Right atrium auricular region (tissue), 2 donors: ENCODE measurements at places on chromosomes 13 and 19. TPM values are rescaled to one million over a fixed set of nuclear protein-coding genes. Genes with fewer than 3 reads are reported as not detected.

The EXOC3L2 gene
- 3.0 TPM for total RNA-seq

The GTF2F1 gene
- 23.7 TPM for total RNA-seq

The KRTDAP gene
- total RNA-seq: not detected

The CAPN12 gene
- 0.74 TPM for total RNA-seq

The CDX2 gene
- not detected for total RNA-seq

The FGF14 gene
- total RNA-seq: 1.7 TPM

The TUBA3C gene
- not detected for total RNA-seq

The CGB1 gene
- total RNA-seq: not detected

The KLK12 gene
- total RNA-seq: not detected

The FREM2 gene
- total RNA-seq: 0.20 TPM

The ZNF787 gene
- total RNA-seq: 11.8 TPM

The SLC27A5 gene
- 2.9 TPM for total RNA-seq

The BSG gene
- 1,569 TPM for total RNA-seq

The SMIM44 gene
- total RNA-seq: not detected

The OR7C1 gene
- total RNA-seq: not detected

- peak; percentile 62 for DNase-seq
Observed at GRCh38 chr19:459724-460511, 915 bp downstream of the SHC2 start.

- DNase-seq: no peak
Observed at GRCh38 chr19:39139305-39139874, 13.8 kb downstream of the PAK4 start.

DNA sequence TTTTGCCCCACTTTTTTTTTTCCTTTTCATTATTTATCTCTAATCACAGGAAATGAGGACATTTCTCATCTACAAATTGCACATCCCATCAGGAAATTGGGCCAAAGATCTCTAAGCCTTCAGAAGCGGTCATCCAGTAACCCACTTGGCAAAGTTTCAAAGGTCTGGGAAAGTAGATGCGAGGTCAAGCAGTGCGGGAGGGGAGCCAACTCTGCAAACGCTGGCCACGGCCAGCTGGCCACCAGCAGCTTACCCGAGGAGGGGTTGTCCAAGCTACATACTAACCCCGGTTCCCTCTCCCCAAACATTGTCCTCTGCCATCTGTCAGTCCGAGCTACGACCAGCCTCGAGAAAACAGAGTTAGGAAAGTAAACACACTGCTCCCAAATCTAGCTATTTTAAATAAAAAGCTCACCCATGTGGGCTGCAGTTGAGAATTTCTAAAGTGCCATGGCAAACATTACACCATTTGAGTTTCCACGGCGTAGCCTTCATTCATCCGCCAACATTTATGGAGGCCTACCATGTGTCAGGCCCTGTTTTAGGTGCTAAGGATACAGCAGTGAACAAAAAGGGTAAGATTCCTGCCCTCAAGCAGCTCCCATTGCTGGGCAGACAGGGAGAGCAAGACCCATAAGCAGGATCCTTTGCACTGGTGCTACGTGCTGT lies 11.5 kb downstream of the FFAR2 start:
- no peak for DNase-seq

DNA sequence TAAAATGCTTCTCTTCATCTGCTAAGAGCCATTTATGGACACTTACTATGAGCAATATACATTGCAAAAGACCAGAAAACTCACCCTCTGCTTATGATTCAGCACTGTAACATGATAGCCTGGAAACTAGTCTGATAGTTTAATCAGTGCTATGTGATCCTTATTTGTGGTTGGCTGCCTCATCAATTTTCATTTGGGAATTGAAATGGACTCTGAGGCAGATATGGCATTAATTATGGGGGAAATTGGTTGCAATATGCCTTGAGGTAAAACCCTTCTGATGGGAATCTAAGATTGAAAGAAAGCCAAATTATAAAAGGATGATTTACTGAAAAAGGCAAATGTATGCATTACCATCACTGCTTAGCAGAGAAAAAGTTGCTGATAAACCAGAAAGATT lies 33.5 kb downstream of the FAM216B start:
- DNase-seq: no peak

- no peak for DNase-seq
Observed at GRCh38 chr13:41496420-41497234, 39.3 kb downstream of the RGCC start.

DNA sequence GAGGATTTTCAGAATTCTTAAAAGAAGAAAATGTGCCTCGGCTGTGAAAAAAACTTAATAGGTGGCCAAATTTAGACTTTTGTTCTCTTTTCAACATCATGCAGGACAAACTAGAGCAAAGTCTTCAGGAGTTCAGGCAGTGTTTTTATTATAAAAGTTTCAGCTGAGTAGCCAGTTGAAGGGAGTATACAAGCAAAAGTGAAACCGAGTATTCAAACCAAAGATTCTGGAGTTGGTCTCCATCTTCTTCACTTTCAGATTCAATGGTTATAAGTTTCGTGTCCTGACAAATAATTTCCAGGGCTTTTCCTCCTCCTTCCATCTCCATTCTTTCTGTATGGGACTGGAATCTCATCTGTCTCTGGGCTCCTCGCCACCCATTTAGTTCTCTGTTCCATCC lies 379.7 kb downstream of the GPC5 start:
- no peak for DNase-seq

GRCh38 chr19:3188627-3189596 lies 3.2 kb downstream of the NCLN start:
- no peak for DNase-seq

GRCh38 chr13:74442751-74443150 lies 308.5 kb upstream of the KLF12 start:
- no peak for DNase-seq

GRCh38 chr13:113452942-113453901 lies at the start of gene ADPRHL1:
Gene ADPRHL1, minus strand, starts transcription at chr13:113453488. Its CDS starts 51 bp downstream, at chr13:113453437.
- DNase-seq: peak; percentile 74

- no peak for DNase-seq
Observed at GRCh38 chr13:109713681-109714080, 72.7 kb downstream of the IRS2 start.

DNA sequence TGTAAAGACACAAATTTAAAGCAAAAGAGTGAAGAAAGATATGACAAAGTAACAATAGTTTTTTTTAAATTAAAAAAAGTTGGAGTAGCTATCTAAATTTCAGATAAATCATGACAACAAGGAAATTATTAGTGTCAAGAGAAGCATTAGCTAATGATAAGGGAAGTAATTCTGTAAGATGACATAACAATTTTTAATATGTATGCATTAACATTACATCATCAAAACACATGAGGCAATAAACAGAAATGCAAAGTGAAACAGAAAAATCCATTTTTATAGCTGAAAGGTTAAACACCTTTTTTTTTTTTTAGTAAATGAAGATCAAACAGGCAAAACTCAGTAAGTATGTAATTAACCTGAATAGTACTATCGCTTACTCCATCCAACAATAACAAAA lies 804.9 kb upstream of the PRR20A start:
- no peak for DNase-seq

GRCh38 chr13:27495551-27495950 lies 45.2 kb upstream of the MTIF3 start:
- no peak for DNase-seq

DNA sequence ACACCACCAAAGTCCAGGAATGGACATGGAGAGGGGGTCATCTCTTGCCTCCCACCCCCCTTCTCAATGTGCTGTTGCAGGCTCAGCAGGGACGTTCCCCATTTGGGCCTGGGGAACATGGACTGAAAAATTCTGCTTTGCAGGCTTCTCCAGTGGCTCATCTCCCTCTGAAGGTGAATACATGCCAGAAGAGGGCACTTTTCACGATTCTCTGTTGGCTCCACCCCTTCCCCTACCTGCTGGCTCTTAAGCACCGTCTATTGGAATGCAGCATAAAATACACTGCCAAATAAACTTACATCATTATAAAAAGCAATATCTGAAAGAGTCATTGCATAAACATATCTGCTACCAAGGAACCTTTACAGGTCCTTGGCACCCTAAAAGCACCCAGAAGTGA lies 35.7 kb downstream of the NHLRC3 start:
- DNase-seq: no peak

DNA sequence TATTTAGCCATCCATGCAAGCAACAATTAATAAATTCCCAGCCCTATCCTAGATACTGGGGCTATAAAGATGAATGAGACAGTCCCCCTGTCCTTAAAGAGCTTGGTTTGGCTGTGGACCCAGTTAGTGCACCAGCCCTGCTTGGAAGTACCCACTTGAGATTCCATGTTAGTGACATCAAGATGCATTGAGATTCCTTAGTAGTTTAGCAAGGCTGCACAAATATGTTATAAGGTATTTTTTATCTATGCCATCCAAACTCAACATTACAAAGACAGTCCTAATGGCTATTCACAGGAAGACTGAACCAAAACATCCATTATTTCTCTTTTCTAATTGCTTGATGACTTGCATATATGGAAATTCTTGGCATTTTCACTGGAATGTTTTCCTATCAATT lies 48.8 kb upstream of the RAP2A start:
- no peak for DNase-seq

DNA sequence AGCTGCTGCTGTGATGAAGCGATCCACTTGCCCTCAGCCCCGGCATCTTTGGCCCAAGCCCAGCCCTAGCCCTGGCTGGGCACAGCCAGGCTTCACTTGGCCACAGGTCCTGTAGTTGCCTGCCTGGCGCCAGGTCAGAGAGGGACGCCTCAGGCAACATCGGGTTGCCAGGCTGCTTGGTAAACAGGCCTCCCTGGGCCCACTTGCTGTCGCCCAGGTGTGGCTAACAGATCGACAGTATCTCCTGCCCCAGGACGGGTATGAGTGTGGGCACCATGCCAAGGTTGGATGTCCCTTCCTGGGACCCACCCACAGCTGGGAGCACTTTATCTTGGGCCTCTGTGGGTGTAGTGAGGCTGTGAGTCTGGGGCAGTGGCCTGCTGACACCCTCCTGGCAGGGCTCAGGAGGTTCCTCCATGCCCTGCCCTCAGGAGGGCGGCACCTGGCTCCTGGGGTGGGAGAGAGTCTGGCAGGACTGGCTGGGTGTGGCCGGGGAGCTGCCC lies 27.8 kb downstream of the CARM1 start:
- no peak for DNase-seq

- DNase-seq: no peak
Observed at GRCh38 chr19:10829967-10830366, 6.0 kb downstream of the TMED1 start.

- peak; percentile 62 for DNase-seq
Observed at GRCh38 chr13:57631596-57632275, at the start of gene PCDH17. Gene PCDH17, plus strand, starts transcription at chr13:57631744. Its CDS starts 803 bp downstream, at chr13:57632547.

- no peak for DNase-seq
Observed at GRCh38 chr13:24251525-24251924, 57.9 kb upstream of the C1QTNF9 start.

DNA sequence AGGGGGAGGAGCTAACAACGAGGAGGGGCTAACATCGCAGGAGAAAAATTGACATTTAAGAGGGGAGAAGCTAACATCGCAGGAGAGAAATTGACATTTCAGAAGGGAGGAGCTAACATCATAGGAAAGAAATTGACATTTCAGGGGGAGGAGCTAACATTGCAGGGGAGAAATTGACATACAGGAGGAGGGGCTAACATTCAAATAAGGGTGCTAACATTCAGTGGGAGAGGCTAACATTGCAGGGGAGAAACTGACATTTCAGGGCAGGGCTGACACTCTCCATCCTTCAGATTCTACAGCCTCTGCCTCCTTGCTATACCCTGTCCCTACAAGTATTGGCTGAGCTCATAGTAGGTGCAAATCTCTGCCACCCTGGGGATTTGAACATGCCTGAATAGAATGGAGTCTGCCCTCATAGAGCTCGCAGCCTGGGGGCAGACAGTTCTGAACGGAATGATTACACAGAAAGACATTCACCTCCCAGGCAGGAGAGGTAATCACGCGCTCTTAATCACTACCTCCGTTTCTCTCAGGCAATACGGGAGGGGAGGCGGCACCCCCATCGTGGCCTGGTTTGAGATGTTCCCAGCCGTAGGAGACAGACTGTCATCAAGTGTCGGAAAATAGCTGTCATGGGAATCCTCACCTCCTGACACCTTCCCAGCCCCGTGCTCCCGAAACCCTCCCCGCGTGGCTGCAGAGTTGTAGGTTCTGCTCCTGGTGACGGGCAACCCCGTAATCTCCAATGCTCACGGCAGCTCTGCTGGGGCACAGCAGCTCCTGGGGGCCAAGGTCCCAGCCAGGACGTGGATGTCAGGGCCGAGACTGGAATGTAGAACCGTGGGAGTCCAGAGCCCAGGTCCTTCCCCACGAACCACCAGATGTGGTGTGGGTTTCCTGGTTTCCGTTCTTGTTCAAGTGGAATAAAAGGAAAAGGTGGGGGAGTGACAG lies 9.5 kb downstream of the GPR32 start:
- no peak for DNase-seq

GRCh38 chr13:65293530-65294198 lies 1936.5 kb downstream of the PCDH9 start:
- no peak for DNase-seq

GRCh38 chr19:10497371-10497770 lies 5.8 kb downstream of the KEAP1 start:
- no peak for DNase-seq

DNA sequence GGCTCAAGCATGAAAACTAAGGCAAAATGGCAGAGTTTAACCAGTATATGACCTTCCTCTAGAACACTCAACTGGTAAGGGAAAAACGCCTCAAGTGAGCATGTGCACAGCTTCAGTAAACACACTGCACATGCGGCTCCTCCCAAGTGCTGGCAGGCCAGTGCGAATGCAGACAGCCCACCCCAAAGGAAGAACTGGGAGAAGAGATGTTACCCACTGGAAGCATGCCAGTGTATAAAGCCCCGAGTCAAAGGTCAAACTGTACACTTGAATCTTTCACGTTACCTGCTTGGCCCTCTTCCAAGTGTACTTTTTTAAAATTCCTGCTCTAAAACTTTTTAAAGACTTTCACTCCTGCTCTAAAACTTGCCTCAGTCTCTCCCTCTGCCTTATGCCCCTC lies 19.2 kb upstream of the RCBTB1 start:
- no peak for DNase-seq

- DNase-seq: no peak
Observed at GRCh38 chr19:10699650-10700335, 1.4 kb upstream of the QTRT1 start.

GRCh38 chr13:76991432-76991795 lies 467 bp upstream of the CLN5 start:
- DNase-seq: no peak

- DNase-seq: no peak
Observed at GRCh38 chr13:31749929-31750328, 10.6 kb downstream of the RXFP2 start.

GRCh38 chr13:23842406-23842805 lies 46.8 kb downstream of the MIPEP start:
- DNase-seq: no peak
